ENCODE measurements at places on chromosomes 13 and 19.

DNA sequence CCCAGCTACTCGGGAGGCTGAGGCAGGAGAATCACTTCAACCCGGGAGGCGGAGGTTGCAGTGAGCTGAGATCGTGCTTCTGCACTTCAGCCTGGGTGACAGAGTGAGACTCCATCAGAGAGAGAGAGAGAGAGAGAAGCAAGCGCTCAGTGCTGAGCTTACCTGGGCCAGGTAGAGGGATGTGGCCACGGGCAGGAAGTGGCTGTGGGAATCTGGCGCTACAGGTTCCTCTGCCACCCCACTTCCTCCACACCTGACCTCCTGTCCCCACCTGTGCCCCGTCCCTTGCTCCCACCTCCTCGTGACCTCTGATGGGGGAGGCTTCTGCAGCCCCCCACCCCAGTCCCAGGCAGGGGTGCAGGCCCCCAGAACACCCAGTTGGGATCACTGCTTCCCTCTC, 1.0 kb upstream of the NCCRP1 start:
- peak; percentile 10 for DNase-seq

DNA sequence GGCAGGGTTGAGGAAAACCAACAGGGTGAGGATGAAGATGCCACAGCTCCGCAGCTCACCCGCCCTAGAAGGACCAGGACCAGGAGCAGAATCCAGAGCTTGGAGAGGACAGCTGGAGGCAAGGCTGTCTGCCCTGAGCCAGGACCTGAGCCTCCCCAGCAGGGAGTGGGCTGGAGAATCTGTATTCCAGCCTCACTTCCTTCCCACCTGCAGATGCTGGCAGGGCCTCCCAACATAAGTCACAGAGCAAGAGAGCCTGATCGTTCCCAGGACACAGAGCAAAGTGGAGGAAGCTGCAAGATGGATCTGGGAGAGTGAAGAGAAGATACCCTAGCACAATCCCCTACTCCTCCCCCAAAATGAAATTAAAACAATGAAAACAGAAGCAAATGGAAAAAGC, 61.7 kb upstream of the WASF3 start:
- DNase-seq, result no peak

DNA sequence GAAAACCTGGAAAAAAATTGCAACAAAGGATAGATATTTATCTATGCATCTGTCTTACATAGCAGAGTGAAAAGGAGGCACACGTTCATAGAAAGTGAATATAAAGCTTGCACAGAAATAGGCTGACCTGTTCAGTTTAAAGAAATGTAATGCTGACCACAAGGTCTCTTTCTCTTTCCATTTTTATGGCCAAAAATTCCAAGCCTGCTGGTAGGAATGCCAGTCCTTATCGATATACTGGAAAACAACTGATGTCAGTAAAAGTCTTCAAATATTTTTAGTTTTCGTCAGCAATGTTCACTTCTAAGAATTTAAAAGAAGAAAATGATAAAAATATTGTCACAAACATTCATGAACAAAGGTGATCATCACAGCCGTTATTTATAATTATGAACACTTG, 59.0 kb upstream of the MCF2L start:
- no peak for DNase-seq

GRCh38 chr19:46521241-46521868, 25.7 kb upstream of the PNMA8B start:
- no peak for DNase-seq

GRCh38 chr19:42683917-42684513, 56.3 kb downstream of the PSG3 start:
- no peak for DNase-seq

DNA sequence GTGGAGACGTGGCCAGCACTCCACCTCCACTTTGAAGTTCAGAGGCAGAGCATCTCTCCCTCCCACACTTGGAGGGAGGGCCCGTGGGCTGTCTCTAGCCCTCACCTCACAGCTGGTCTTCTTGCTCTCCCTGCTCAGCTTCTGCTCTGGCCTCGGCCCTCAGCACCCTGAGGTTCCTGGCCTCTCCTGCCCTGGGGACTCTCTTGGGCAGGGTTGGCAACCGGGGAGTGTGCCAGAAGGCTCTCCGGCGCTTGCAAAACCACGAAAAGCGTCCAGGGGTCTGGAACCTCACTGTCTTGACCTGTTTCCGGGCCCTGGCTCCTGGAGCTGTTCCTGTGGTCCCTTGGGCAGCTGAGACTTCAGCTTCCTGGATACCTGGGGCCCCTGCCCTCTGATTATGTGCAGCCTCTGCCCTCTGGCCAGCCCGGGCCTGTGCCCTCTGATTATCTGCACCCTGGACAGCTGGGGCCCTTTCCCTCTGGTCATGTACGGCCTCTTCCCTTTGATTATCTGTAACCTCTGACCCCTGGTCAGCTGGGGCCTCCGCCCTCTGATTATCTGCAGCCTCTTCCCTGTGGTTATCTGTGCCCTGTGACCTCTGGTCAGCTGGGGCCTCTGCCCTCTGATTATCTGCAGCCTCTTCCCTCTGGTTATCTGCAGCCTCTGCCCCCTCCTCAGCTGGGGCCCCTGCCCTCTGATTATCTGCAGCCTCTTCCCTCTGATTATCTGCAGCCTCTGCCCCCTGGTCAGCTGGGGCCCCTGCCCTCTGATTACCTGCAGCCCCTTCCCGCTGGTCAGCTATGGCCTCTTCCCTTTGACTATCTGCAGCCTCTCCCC, 2.1 kb downstream of the CCDC8 start:
- no peak for DNase-seq

- no peak for DNase-seq
Measured at GRCh38 chr13:32362574-32362973, 47.3 kb downstream of the BRCA2 start.

GRCh38 chr13:97548138-97548537, 114.2 kb downstream of the RAP2A start:
- no peak for DNase-seq

DNA sequence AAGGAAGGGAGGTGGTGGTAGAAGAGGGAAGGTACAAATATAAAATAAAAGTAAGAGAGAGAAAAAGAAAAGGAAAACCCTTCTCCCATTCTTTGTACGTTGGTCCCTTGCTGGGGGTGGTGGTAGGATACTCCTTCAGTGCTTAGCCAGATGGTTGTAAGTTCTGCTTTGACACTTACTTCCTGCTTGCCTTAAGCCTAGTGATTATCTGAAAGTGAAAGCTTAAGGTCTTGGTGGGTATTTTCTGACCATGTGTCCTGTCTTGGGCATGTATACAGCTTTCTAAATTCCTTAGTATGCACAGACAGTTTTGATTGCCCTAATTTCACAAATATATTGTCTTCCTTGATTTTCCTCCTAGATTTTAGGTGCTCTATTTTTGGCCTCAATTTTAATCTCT, 314.8 kb downstream of the PCDH17 start:
- no peak for DNase-seq

GRCh38 chr13:24692561-24692960, 12.4 kb downstream of the ATP12A start:
- no peak for DNase-seq

- DNase-seq, result no peak
Measured at GRCh38 chr19:29320618-29321017, 107.7 kb upstream of the UQCRFS1 start.
